GM23338 (cell line): ENCODE measurements at places on chromosomes 5 and 9.

GRCh38 chr5:170436335-170436734, 47.2 kb upstream of the KCNMB1 start:
- no peak for DNase-seq

GRCh38 chr9:131500377-131500776, 2.3 kb upstream of the POMT1 start:
- no peak for DNase-seq

- no peak for DNase-seq
These were observed 77.8 kb upstream of the IRX2 start for GRCh38 chr5:2829239-2829638.

- no peak for DNase-seq
These were observed 1.3 kb downstream of the EDIL3 start for GRCh38 chr5:84383296-84383815.

DNA sequence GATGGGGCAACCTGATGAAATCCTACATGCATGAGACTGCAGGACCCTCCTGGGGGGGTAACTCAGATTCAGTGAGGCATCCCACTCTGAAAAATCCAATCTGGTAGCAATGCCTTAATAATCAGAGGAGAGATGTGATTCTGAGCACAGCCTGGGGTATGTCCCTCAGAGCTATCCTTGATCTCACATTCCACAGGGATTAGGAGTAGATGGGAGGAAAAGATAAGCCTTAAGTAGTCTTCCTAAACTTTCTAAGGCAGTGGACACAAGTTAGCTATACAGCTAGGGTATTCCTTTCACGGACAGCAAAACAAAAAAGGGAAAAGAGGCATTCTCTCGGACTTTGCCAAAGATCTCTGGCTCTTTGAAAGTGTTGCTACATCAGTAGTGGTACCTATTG, 3.9 kb upstream of the SPATA9 start:
- DNase-seq: no peak

- DNase-seq: peak; percentile 94
These were observed at the start of gene ELOVL7 for GRCh38 chr5:60843936-60844905. Gene ELOVL7 (minus strand): TSS chr5:60844269. CDS start chr5:60787397, 56,872 bp downstream.

DNA sequence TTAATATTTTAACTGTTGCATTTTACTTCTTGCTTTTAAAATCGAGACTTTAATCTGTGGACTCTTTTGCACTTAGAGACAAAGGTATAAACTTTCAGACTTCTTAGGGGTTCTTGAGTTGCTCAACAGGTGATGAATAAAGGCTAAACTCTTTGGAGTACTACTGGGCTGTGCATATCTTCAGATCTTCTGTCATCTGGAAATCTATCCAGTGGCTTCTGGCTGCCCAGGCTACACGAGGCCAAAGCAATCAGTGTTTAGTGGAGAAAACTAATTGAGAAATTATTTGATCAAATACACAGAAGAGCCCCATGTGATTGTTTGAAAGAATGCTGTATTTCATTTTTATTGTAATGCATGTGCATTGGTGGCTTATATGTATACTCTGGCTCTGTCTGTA, 146.1 kb downstream of the PBX3 start:
- DNase-seq: no peak

DNA sequence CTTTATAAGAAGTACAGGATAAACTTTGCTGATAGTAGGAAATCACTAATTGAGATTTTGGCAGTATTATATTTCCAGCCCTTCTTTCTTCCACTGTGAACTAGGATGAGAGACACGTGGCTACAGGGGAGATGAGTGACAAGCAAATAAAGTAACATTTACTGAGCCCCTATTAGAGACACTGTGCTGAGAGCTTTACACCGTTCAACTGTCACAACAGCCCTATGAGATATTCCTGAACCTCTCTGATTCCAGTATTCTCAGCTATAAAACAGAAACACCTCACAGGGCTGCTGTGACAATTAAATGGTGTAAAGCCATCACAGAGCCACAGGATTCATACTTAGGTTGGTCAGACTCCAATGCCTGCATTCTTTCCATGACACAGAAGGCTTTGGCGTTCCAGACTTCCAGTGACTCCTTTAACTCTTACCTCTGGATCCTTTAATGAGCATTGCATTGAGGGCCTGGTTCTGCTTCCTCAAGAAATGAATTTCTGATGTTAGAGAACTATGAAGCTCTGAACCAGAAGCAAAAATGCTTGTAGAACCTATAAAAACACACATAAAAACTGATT, 169.0 kb downstream of the CDK5RAP2 start:
- DNase-seq: no peak
